GM23338 (cell line): ENCODE measurements at places on chromosomes 7 and 10. TPM values are rescaled to one million over a fixed set of nuclear protein-coding genes. Genes with fewer than 3 reads are reported as not detected.

The FOXP2 gene
- total RNA-seq = 0.24 TPM in 1 of 2 replicates, not detected in the other

The ZNF398 gene
- total RNA-seq = 92.7 and 99.6 TPM in 2 replicates

The NPY4R2 gene
- total RNA-seq = not detected in 2 replicates

DNA sequence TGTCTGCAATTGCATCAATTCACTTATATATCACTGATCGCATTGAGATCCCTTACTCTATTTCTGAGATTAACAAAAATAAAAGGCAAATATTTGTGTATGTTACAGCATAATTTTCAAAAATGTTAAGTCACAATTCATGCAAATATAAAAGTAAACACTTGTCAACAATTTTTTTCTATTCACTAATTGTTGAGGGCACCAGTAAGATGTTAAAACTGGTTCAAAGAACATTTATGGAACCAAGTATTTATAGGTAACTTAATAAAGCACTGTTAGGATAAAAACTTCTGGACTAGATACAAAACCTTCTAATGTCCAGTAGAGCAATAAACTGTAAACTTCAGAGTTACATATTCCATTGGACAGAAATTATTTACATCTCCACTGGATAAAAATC is 586.1 kb upstream of the AUTS2 start:
- no peak overlapping the region for H3K4me3 ChIP-seq
- no peak overlapping the region for H3K27ac ChIP-seq
- no peaks in the 10 kb centered on the region for H3K4me1 ChIP-seq
- H3K27me3 ChIP-seq = no peaks in the 10 kb centered on the region
- no peaks in the 10 kb centered on the region for H3K36me3 ChIP-seq

DNA sequence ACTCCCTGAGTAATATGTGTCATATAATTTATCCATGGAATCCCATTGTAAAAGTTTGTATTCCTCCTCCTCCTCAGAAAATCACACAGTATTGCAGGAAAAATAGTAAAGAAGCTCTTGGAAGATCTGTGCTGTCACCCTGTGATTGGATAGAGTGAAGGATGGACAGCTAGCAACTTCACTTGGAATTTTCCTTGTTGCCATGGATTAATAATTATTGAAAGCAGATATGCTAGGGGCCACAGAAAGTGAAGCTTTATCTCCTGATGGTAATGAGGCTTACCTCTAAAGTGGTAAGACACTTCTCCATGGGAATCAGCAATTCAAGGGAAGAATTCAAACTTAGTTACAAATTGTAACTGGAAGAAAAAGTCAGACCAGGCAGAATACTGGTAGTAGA is 48.8 kb downstream of the PHYHIPL start:
- no peaks in the 10 kb centered on the region for H3K27me3 ChIP-seq
- DNase-seq = no peak
- no peak overlapping the region for H3K27ac ChIP-seq
- 0 out of 2 replicates have a peak, but pooled peaks cover 7% of the 10 kb centered on the region for H3K4me1 ChIP-seq
